ENCODE measurements at places on chromosomes 13 and 19. TPM values are rescaled to one million over a fixed set of nuclear protein-coding genes. Genes with fewer than 3 reads are reported as not detected.

DNA sequence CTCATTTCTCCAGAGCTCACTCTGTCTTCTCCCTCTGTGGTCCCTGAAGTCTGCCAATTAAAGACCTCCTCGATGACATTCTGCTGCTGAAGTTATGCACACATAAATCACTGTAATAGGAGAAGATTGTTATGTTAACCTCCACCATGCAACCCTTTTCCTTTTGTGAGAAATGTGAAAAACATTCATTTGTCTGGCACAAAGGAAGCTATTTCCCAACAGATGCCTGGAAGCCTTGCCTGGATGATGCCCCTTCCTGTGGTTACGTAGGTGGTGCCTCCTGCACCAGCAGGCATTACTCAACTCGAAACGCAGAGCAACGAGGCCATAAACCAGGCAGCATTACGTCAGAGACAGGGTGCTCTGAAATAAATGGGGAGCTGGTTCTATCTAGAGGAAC is 327.4 kb upstream of the ZNF507 start:
- no peak for DNase-seq

The USP12 gene
- 47.0 TPM for total RNA-seq

DNA sequence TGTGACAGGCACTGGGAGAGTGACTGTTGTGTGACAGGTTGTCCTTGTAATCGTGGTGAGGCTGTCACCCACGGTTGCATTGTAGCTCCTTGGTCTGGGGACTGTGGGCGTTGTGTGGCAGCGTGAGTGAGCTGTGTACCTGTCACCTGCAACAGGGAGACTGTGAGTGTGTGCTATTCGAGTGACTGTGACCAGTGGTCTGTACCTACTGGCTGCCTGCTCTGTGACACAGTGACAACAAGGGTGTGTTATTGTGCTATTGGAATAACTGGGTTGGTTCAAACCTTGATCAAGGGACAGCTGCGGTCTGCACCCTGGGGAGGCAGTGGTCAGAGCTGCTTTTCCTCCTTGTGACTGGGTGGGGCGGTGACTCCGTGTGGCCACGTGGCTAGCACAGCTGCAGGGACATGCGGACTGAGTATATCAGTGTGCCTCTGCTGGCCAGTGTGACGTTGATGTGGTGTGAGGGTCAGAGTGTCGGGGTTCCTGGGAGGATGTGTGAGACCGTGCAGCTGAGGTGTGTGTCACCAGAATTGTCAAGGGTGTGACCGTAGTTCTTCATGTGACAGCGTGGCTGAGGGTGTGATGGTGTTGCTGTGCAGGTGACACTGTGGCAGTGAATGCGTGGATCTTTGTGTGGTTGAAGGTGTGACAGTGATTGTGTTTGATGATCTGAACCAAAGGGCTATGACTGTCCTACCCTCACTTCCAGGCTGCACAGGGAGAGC is 10.1 kb upstream of the NFIX start:
- DNase-seq, result no peak

GRCh38 chr19:1882089-1882785 is 3.1 kb downstream of the ABHD17A start:
- DNase-seq, result no peak

DNA sequence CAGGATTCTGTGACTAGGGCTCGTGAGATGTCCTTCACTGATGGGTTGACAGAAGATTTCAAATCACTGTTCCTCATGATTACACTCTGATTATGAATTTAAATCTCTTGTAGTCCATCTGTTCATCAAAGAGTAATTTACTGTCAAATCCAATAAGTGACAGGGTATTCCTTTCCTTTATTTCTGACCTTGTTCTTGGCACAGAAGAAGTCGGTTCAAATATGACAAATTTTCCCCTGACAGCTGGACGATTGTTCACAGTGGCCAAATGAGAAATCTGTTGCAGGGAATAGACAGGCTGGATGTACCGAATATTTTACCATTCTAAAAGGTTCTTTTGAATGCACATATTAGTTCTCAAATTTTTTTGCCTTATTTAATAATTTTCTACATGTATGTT is 767.3 kb upstream of the GPC6 start:
- DNase-seq, result no peak

DNA sequence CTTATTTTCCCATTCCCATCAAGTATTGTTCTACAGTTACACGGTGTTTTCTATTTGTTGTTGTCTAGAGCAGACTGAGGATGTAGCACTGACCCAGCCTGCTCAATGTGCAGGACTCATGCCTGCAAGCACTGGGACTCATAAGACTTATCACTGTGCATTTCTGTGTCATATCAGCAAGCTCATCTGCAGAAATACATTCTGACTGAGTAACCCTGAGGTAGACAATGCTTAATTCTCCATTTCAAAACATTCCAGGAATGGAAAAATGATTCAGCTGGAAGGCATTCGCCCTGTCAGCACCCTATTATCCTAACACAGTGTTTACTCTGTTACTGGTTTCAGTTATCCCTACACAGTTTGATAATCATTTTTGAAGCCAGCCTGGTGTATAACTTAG is 2506.4 kb downstream of the PCDH9 start:
- no peak for DNase-seq

The OR7A5 gene
- not detected for total RNA-seq

DNA sequence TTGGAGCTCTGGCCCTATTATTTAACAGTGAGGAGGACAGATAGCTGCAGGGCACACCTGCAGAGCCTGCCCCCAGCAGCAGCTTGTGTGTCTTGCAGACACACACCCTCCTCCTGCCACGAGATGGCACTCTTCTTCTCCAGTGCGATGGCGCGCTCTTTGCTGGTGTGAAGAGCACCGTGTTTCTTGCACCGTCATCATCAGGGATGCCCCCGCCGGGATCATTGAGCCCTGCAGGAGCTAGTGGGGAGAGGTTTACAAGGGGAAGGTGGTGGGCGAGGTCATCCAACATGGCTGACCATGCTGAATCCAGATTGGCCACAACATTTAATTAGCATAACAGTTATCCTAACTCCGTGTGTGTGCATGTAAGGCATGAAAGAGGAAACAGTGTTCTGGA is 105.6 kb downstream of the RAB20 start:
- peak; percentile 86 for DNase-seq

GRCh38 chr19:16703677-16704076 is 16.0 kb upstream of the NWD1 start:
- no peak for DNase-seq

The LONP1 gene
- total RNA-seq, result 40.3 TPM

The ATP8A2 gene
- 0.24 TPM for total RNA-seq

- no peak for DNase-seq
Observed at GRCh38 chr13:83753912-83754624, 128.2 kb downstream of the SLITRK1 start.

DNA sequence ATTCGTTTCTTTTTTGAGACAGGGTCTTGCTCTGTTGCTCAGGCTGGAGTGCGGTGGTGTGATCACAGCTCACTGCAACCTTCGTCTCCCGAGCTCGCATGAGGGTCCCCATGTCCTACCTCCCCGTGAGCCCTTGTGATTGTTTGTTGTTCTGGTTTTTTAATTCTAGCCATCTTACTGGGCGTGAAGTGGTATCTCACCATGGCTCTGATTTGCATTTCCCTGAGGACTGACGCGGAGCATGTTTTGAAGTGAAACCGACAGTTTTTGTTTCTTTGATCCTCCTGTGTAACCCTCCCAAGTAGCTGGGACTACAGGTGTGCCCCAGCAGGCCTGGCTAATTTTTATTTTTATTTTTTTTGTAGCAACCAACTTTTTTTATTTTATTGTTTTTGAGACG is 21.7 kb downstream of the GNG7 start:
- no peak for DNase-seq

DNA sequence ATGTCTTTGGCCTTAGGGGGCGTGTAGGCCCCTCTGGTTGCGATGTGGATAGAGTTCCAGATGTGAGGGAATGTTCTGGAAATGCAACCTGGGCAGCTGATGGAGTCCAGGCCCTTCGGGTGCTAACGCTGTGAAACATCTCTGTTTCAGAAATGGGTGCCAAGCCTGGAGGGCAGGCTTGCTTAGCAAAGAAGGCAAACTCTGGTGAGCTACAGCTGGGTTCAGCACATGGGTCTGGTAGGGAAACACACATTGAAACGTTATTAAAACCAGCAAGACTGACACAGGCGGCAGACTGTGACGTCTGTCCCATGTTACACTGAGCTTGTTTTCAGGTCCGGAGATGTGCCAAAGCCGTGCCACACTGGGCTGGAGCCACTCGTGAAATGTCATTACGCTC is 8.6 kb upstream of the CDC16 start:
- no peak for DNase-seq

DNA sequence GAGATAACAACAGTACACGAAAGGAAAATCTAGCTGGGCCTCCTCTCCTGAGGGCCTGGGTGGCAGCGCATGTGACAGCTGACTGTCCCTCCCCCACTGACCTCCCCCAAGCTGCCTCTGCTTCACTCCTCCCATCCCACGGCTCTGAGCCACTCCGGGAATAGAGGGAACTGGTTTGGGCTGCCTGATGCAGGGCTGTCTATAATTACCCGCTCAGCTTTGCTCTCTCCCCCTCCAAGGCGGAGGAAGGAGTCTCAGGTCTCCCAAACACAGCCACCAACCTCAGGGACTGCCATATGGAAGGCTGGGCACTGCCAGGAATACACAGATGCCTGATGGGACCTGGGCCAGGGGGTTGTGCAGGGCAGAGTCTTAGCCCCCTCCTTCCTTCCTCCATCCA is 7.9 kb downstream of the NAPA start:
- no peak for DNase-seq

- DNase-seq, result no peak
Observed at GRCh38 chr13:106373304-106373988, 162.0 kb downstream of the EFNB2 start.

The KCNN1 gene
- total RNA-seq, result 0.13 TPM

DNA sequence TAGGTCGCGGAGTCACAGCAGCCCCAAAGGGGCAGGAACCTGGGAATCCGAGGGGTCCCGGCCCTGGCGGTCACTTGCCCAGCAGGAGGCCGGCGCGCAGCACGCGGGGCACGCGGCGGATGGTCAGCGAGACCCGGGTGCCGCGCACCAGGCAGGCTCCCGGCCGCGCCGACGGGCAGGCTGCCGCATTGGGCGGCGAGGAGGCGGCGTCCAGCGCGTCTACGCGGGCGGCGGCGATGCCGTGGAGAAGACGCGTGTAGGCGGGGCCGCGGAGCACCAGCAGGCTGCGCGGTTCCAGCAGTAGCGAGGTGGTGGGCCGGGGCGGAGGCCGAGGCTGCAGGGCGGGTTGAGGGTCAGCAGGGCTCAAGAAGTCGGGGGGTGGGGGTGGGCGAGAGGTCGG is 607 bp upstream of the SYNE4 start:
- peak; percentile 80 for DNase-seq

The TEX29 gene
- 1.8 TPM for total RNA-seq

- no peak for DNase-seq
Observed at GRCh38 chr19:674282-675151, 1.7 kb upstream of the FSTL3 start.

- DNase-seq, result no peak
Observed at GRCh38 chr13:45218689-45219088, 17.8 kb upstream of the KCTD4 start.

The PRKCG gene
- total RNA-seq, result 1.2 TPM

The KANK3 gene
- 15.9 TPM for total RNA-seq

DNA sequence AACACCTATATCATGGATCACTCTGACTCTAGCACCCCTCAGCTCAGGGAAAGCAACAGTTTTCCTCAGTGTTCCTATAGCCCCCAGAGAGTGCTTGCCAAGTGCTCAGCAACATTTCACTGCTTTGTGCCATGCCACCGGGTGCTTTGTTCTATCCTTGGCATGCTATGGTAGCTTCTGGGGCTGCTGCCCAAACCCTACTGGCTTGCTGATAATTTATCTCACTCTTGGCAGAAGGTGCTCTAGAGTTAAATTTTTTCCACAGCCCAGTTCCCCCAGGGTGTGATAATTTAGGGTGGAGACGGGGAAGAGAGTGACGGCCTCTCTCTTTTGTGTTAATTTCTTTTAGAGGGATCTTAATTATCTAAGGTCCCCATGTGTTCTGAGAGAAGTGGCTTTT is 12.6 kb upstream of the CSNK1A1L start:
- DNase-seq, result no peak

- peak; percentile 73 for DNase-seq
Observed at GRCh38 chr13:50080911-50081678, 65.9 kb downstream of the KCNRG start.

DNA sequence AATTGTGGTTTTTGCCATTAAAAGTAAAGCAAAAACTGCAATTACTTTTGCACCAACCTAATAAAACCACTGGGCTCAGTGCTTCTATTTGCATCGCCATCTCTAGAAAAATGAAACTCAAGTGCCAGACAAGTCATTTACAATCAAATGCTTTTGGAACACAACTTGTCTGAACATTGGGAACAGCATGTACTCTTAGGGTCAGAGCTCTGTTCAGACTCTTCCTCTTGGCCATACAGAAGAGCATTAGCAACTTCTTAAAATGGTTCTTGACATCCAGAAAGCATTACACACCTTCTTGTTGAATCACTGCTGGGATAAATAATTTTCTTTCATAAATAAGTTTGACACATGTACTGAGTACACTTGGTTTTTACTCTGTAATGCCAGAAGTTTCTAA is 272.5 kb downstream of the DCLK1 start:
- no peak for DNase-seq

- DNase-seq, result no peak
Observed at GRCh38 chr13:28501547-28501946, 6.6 kb upstream of the FLT1 start.

DNA sequence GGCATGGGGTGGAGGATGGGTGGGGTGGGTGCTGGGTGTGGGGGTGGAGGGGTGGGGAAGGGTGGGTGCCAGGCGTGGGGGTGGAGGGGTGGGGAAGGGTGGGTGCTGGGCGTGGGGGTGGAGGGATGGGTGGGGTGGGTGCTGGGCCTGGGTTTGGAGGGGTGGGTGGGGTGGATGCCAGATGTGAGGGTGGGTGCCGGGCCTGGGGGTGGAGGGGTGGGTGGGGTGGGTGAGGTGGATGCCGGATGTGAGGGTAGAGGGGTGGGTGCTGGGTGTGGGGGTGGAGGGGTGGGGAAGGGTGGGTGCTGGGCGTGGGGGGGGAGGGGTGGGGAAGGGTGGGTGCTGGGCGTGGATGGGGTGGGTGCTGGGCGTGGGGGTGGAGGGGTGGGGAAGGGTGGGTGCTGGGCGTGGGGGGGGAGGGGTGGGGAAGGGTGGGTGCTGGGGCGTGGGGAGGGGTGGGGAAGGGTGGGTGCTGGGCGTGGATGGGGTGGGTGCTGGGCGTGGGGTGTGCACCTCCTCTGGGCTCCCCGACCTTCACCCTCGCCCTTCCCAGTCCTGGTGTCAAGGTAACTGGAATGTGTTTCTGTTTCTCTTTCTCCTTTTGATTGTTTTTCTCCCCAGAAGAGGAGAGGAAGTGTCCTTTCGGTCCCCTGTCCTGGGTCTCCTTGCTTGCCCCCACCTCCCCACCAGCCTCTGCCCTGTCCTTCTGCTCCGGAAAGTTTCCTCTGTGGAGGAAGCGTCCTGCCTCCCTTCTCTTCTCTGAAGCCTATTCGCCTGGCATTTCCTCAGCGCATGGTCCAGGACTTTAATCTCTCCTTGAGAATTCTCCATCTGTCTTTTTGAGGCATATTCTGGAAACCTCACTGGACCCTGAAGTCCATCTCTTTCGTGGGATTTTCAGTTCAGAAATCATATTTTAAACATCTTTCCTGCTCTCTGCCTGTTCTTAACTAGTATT is 22.9 kb upstream of the CFAP97D2 start:
- no peak for DNase-seq

The TLE6 gene
- 3.5 TPM for total RNA-seq
